ENCODE measurements at places on chromosomes 7 and 10. TPM values are rescaled to one million over a fixed set of nuclear protein-coding genes. Genes with fewer than 3 reads are reported as not detected.

GRCh38 chr10:69818676-69819239 is 17.1 kb downstream of the COL13A1 start:
- H3K27me3 ChIP-seq: no peaks in the 10 kb centered on the region
- H3K27ac ChIP-seq: no peak overlapping the region
- H3K4me3 ChIP-seq: no peak overlapping the region
- H3K4me1 ChIP-seq: no peaks in the 10 kb centered on the region
- DNase-seq: no peak

DNA sequence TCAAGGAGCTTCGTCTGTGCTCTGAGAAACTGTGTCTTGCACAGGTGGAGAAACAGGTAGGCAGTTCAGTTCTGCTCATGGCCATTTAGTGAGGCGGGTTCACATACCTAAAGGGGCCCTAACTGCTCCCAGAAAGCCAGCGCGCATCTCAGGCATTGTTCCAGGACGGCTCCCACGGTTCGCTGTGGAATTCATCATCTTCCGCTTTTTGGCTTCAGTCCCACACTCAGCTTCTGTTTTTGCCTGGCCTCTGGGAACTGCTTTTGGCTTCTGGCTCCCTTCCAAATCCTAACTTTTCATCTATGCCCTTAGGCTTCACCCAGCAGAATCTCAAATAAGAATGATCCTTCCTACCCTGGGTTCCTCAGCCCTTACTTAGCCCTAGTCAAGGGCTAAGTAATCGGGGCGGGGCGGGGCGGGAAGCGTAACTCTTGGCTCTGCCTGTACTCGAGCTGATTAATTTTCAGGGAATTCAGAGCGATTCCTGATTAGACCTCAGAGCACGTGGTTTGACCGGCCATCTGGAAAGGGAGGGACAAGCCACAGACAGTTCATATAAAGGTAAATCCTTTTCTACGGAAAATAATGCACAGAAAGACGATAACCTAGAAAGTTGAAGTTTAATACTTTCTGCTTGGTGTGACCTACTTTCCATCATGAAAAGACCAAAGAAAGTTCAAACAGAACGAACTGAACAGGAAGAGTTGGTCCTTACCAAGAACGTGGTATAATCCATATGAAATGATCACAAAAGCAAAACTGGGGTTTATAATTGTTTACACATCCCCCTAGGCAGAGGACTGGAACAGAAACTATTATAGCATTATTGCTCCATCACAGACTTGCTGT is 105.7 kb downstream of the ST8SIA6 start:
- H3K27ac ChIP-seq: no peak overlapping the region
- peak overlapping the region; percentile 47 for H3K4me3 ChIP-seq
- no peaks in the 10 kb centered on the region for H3K27me3 ChIP-seq
- no peaks in the 10 kb centered on the region for H3K36me3 ChIP-seq

- H3K4me3 ChIP-seq: no peak overlapping the region
- peaks cover 4% of the 10 kb centered on the region for H3K4me1 ChIP-seq
- no peak overlapping the region for H3K27ac ChIP-seq
- no peak for DNase-seq
- H3K27me3 ChIP-seq: no peaks in the 10 kb centered on the region
- no peaks in the 10 kb centered on the region for H3K36me3 ChIP-seq
Observed at GRCh38 chr7:148732862-148733261, 34.2 kb downstream of the CUL1 start.

GRCh38 chr10:113213035-113213434 is 263.0 kb downstream of the TCF7L2 start:
- H3K4me3 ChIP-seq: no peak overlapping the region
- DNase-seq: no peak
- H3K27ac ChIP-seq: no peak overlapping the region
- no peaks in the 10 kb centered on the region for H3K4me1 ChIP-seq

GRCh38 chr10:132648072-132648850 is 110.7 kb downstream of the INPP5A start:
- no peak overlapping the region for H3K27ac ChIP-seq
- no peaks in the 10 kb centered on the region for H3K36me3 ChIP-seq
- H3K4me1 ChIP-seq: no peaks in the 10 kb centered on the region

DNA sequence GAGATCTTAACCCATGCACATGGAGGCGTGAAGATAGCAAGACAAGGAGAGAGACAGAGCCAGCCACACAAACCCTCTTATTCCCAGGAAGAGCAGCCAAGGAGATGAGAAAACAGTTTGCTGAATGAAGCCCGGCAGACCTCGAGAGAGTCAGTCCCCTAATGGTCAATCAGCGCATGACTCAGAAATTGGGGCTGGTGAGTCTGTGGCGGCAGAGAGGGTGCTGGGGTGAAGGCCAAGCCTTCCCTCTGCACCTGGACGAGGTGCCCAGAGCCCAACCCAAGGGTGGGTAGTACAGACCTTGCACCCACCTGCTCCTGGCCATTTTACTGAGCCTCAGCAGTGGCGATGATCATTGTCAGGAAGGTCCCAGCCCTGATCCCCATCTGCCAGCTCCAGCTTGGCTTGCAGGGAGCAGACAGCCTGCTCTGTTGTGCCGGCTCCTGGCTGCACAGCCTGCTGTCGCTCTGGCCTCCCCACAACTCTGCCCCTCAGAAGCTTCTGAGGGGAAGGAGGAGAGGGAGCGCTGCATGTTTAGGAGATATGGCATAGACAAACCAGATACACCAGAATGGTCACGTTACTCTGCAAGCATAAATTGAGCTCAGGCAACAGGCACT is 256.6 kb downstream of the RPS24 start:
- DNase-seq: no peak
- no peak overlapping the region for H3K4me3 ChIP-seq
- no peak overlapping the region for H3K27ac ChIP-seq
- no peaks in the 10 kb centered on the region for H3K27me3 ChIP-seq
- H3K4me1 ChIP-seq: no peaks in the 10 kb centered on the region
- H3K36me3 ChIP-seq: no peaks in the 10 kb centered on the region

The ANXA8 gene
- total RNA-seq: 0.27 TPM

The KIF5B gene
- total RNA-seq: 191 TPM

DNA sequence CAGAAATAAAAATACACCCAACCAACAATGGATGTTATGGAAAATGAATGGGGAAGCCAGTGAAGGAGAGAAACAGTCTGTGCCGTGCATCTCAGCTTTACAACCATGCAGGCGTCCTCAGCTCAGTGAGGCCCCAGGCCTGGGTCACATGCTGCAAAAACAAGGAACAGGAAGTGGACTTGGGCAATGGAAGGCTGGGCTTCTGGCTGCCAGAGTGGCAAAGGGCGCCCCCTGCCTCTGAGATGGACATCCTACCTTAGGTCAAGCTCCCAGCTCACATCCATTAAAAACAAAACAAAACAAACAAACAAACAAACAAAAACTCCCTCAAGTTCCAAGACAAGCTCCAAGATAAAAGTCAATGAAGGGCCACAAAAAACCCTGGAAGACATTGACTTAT is 54.7 kb upstream of the AFAP1L2 start:
- H3K36me3 ChIP-seq: no peaks in the 10 kb centered on the region
- H3K4me3 ChIP-seq: no peak overlapping the region
- DNase-seq: no peak
- no peaks in the 10 kb centered on the region for H3K4me1 ChIP-seq
- no peaks in the 10 kb centered on the region for H3K27me3 ChIP-seq

The C10orf105 gene
- total RNA-seq: 0.36 TPM

GRCh38 chr7:74527842-74528241 is 74.1 kb downstream of the GTF2IRD1 start:
- no peak for DNase-seq
- H3K4me3 ChIP-seq: no peak overlapping the region
- no peaks in the 10 kb centered on the region for H3K4me1 ChIP-seq
- no peaks in the 10 kb centered on the region for H3K36me3 ChIP-seq
- H3K27me3 ChIP-seq: no peaks in the 10 kb centered on the region

The PRSS37 gene
- not detected for total RNA-seq

The ZNF398 gene
- 14.1 TPM for total RNA-seq

GRCh38 chr7:136213012-136213411 is 235.9 kb upstream of the MTPN start:
- no peaks in the 10 kb centered on the region for H3K27me3 ChIP-seq
- no peaks in the 10 kb centered on the region for H3K4me1 ChIP-seq
- H3K27ac ChIP-seq: no peak overlapping the region
- DNase-seq: no peak
- H3K4me3 ChIP-seq: no peak overlapping the region

- H3K36me3 ChIP-seq: no peaks in the 10 kb centered on the region
- no peaks in the 10 kb centered on the region for H3K27me3 ChIP-seq
- no peak overlapping the region for H3K4me3 ChIP-seq
- no peaks in the 10 kb centered on the region for H3K4me1 ChIP-seq
- no peak for DNase-seq
Observed at GRCh38 chr10:55820478-55820877, 540.6 kb downstream of the ZWINT start.

GRCh38 chr10:5971315-5971832 is 6.0 kb downstream of the IL15RA start:
- no peaks in the 10 kb centered on the region for H3K36me3 ChIP-seq
- no peak for DNase-seq
- no peak overlapping the region for H3K27ac ChIP-seq
- H3K4me1 ChIP-seq: no peaks in the 10 kb centered on the region
- no peak overlapping the region for H3K4me3 ChIP-seq

- H3K4me3 ChIP-seq: no peak overlapping the region
- H3K4me1 ChIP-seq: no peaks in the 10 kb centered on the region
- H3K36me3 ChIP-seq: no peaks in the 10 kb centered on the region
Observed at GRCh38 chr10:44261296-44261695, 123.6 kb downstream of the CXCL12 start.

Data from aorta (tissue), 5 donors.